ENCODE measurements at places on chromosomes 11 and 22.

GRCh38 chr11:85810521-85810870 lies 445 bp downstream of the SYTL2 start:
- no peak for DNase-seq

GRCh38 chr22:41447435-41448188 lies 1.0 kb upstream of the TOB2 start:
- peak; percentile 43 for DNase-seq

GRCh38 chr11:115803073-115803740 lies 299.0 kb upstream of the CADM1 start:
- no peak for DNase-seq

- no peak for DNase-seq
These were observed 115.1 kb downstream of the ATXN10 start for GRCh38 chr22:45786726-45787125.

DNA sequence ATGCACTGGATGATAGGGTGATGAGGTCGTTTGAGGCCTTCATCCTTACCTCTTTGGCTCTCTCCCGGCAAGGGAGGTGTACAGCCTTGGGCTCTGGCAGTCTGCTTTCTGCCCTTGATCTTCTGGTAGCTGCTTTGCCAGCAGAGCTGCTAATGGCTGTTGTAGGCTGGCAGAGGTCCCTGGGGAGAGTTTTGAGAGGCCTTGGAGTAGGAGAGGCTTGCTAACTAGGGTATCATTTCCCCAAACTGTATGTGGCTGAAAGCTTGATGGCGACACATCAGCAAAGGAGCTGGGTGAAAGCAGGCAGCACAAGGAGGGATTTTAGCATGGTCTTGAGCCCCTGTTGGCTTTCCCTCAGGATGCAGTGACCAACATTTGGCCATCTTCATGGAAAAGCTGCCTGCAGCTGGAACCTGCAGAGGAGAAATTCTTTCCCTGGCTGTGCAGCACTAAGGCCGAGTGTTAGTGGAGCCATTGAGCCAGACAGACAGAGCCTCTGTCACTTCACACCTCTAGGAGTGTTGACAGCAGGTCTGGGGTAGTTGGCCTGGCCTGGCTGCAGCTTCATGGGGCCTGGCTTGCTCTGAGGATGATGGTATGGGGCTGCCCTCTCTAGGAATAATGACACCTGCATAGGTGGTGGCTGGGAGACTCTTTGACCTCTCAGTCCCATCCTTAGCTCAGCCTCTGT lies 3.5 kb upstream of the AMPD3 start:
- no peak for DNase-seq

GRCh38 chr11:9462806-9463537 lies 2.2 kb downstream of the ZNF143 start:
- no peak for DNase-seq

DNA sequence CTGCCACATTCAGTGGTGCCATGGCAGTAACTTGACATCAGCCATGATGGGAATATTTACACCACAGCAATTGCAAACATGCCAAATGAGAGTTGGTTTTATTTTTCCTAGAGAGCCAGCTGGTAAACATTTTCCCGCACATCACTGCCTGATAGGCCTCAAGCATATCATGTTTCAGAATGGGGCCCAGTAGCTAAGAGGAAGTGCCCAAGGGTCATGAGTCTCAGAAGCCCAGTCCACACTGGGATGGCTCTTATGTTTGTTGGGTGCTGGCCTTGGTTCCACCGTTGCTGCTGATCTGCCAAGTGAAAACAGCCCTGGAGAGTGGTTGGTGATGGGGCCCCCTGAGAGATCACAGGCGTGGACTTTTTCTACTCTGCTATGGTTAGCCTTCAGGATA lies 64.3 kb upstream of the NAV2 start:
- no peak for DNase-seq

- no peak for DNase-seq
These were observed 18.6 kb downstream of the KCNC1 start for GRCh38 chr11:17753153-17753552.

GRCh38 chr22:38075105-38075825 lies 8.7 kb downstream of the SLC16A8 start:
- no peak for DNase-seq

GRCh38 chr11:9774591-9775397 lies 110.9 kb downstream of the SWAP70 start:
- DNase-seq: no peak

GRCh38 chr11:59208956-59209355 lies 3.8 kb downstream of the MPEG1 start:
- no peak for DNase-seq

DNA sequence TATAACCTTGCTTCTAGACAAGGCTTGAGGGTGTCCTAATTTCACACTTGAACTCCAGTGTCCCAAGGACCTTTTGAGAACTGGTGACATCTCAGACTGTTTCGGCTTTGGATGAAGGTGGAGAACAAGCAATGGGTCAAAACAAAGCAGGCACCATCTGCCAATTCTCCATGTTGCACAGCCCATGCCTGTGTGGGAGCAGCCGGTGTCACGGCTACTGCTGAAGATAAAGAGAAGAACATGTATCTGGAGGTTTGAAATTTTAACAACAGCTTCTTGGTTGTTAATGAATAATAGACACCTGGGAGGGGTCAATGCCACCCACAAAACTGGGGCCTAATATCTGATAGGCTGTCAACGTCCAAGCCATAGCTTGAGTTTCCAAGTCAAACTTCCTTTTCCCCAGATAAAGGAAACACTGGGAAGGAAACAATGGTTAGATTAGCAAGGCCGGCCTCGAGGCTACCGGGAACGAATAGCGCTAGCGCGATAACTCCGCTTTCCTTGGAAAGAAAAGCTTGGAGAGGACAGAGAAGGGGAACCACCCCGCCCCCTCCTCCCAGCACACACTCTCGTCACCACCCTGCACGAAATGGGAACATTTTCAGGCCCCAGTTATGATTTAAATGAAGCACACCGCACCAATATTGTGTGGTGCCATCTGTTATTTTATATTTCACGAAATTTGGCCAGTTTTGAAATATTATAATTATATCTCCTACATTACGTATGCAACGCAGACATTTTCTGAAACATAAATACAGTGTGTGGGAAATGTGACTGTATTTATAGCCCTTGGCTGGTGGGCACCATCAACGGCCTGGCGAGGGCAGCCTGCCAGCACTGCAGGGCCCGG lies 21.8 kb upstream of the OPCML start:
- DNase-seq: no peak

DNA sequence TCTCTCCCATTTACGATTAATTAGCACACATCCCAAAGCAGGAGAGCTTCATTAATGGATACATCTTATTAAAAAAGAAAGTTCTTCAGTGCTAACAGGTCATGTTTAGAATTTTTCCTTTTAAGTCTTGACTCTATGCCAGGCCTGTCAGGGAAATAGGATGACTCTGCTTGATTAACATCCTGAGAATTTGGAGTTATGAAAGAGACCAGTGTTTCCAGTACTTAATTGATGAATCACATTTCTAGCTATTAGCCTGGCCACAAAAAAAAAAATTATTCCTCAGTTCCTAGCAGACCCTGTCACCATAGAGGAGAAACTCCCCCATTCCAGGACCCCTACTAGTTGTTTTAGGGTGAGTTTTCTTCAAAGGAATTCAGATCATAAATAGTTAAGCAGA lies 23.6 kb upstream of the ME3 start:
- no peak for DNase-seq

GRCh38 chr22:38725900-38726655 lies 20.3 kb downstream of the GTPBP1 start:
- DNase-seq: no peak

GRCh38 chr11:72812967-72813739 lies 1.1 kb upstream of the ATG16L2 start:
- DNase-seq: peak; percentile 35

DNA sequence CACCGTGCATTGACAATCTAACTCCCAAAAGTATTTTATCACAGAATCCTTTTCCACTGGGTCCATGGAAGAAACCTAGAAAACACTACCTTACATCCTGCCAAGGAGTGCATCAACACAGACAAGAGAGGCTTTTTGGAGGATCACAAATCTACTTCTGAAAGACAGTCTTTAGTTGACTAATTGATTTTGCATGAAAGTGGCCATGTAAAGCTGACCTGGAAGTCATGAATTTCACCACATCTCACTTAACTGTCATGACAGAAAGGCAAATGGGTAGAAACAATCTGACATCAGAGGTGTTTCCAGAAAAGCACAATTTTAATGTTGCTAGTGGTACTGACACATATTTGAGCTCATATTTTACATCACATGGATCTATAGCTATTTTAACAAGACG lies 101.6 kb downstream of the FAM76B start:
- no peak for DNase-seq

DNA sequence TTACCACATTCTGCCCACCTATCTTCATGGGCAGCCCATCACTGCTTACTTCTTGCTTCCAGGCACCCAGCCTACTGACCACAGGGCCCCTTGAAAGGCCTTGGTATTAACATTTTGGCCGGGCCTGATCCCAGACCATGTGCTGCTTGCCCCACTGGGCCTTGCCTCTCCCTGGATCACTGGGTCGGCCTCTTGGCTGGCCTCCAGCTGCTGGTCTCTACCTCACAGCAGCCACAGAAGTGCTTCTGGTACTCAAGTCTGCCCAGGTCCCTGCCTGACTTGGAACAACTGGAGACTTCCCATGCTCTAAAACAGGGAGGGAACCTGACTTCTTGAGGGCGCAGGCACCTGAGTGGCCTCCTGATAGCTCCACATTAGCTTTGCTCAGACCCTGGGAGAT lies 63.6 kb downstream of the THAP12 start:
- DNase-seq: no peak

DNA sequence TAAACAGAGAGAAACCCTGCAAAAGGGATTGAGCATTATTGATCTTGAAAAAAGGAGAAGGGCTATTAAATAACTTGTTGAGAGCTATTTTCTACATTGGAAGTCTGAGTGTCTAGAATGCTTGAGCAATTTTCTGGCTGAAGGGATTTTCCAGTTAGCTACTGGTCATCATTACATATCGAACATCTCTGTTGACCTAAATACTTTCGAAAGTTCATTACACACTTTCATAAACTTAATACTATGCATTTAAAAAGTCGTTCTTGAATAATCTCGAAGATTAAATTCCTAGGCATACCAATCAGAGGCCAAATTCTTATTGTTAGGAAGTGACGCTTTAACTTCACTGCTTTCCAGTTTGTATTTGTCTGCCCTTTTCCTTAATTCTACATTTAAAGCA lies 13.7 kb downstream of the ETS1 start:
- DNase-seq: no peak

GRCh38 chr11:65429068-65429681 lies 6.6 kb downstream of the NEAT1 start:
- no peak for DNase-seq

DNA sequence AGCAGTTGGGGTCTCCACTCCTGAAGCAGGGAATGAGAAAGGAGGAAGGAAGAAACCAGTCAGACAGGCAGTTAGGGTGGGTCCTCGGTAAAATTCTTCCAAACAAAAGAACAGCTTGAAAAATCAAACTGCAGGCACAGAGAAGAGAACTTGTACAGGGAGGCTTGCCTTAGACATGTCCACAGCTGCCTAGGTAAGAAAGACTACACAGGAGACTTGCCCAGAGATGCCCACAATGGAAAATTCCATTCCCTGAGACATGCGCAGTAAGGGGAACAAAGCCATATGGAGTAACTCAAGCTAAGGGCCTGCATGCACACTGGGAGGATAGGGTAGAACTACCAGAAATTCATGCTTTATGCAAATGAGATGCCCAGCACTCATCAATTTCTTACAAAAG lies 9.8 kb downstream of the KCNJ11 start:
- DNase-seq: no peak

DNA sequence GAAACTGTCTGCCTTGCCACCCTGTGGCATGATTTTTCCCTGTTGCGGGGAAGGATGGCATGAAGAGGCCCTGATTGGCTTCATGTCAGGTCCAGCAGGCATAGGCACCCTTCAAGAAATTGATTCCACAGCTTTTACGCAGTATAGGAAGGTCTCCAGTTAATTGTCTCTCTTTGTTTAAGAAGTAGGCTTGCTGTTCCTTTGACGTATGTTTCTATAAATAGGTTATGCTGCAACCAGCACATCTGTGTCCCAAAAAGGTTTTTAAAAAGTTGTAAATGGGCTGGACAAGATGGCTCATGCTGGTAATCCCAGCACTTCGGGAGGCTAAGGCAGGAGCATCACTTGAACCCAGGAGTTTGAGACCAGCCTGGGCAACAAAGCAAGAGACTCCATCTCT lies 62.6 kb downstream of the CD6 start:
- no peak for DNase-seq

DNA sequence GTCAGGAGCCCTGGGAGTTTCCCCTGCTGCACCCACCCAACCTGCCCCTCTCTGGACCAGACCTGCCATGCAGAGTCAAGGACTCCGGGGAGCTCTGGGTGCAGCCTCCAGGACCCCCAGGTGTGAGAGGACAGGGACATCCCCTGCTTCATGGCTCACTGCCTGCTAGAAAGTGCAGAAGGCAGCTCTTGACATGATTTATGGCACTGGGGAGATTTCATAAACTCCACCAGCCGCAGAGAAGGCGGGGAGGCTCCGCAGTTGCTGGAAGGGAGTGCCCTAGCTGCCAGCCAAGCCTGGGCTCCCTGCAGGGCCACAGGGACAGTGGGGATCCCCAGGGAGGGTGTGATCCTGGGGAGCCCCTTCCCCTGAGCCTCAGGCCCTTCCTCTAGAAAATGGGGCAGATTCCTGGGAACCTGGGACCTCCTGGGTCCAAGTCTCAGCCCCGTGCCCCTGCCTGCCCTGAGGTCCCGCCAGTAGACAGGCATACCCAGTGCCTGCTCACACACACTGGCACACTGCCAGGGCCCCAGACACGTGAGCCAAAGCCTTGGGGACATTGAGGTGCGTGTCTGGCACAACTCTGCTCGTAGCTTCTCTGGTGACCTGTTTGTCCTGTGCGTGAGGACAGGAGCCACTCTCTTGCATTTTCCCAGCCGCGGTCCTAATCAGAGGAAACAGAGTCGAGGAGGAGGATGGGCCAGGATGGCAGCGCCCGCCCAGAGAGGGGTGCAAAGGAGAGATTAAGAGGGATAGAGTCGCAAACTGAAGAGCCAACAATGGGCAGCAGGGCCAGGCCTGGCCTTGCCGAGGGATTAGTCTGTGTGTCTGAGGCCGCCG lies 13.8 kb downstream of the CABP7 start:
- DNase-seq: no peak

DNA sequence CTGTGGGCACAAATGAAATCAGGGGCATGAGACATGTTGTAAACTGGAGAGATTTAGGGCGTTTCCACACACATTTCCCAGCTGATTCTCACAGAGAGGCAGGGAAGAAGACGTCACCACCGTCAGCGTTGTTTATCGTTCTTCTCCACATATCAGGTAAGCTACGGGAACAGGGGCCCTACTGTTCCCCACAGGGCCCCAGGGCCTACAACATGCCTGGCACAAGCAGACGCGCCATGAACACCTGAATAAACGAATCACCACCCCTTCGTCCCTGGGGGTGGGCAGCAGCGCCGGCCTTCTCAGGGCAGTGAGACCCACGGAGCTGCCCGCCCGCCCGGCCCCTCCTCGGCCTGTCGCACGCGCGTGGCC lies 342 bp downstream of the EFCAB6 start:
- no peak for DNase-seq

GRCh38 chr11:73157101-73158010 lies 15.2 kb upstream of the FCHSD2 start:
- no peak for DNase-seq

GRCh38 chr11:2475136-2475918 lies 30.5 kb downstream of the KCNQ1 start:
- no peak for DNase-seq

- no peak for DNase-seq
These were observed 22.6 kb downstream of the ACO2 start for GRCh38 chr22:41491374-41492100.
